Stimulated activated CD8-positive, alpha-beta memory T cell treated with anti-CD3 and anti-CD28 coated beads, Interleukin-4, amount 100 ng/mL, for 24 hours (primary cell): ENCODE measurements at places on chromosomes 13 and 19.

DNA sequence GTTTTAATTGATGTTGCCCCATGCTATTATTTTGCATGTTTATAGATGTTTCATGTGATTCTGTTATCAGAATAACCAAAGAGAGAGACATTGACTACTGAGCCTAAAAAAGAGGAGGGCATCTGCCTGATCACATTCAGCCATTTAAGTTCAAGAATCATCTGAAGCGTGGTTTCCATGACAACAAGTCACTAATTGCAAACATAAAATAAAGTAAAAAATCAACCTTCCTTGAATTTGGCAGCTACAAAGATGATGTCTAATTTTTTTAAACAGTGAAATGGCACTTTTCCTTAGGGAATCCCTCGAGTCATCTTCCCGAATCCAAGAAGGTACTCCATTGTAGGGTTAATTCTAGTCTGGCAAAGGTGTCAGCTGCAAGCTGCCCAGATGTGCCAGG is 884.2 kb downstream of the DIAPH3 start:
- DNase-seq, result no peak

- DNase-seq, result no peak
Observed at GRCh38 chr13:90415902-90416301, 931.6 kb upstream of the MIR17HG start.

DNA sequence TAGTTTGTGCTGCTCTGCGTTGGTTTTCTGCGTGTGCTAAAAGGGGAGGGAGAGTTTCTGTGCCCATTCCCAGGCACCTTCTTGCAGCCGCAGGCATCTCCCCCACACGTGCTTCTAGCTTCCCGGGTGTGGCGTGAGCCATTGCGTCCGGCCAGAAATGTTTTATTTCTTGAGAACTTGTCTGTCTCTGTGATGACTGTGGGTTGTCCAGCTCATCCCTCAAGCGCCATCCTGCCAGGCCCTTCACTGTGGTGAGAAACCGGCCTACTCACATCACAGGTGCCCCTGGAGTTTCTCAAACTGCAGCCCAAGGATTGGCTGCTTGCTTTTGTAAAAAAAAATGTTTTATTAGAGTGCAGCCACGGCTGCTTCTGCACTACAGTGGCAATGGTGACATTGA is 24.2 kb downstream of the EPN1 start:
- no peak for DNase-seq

GRCh38 chr13:41652735-41653361 is 195.5 kb downstream of the RGCC start:
- DNase-seq, result no peak

DNA sequence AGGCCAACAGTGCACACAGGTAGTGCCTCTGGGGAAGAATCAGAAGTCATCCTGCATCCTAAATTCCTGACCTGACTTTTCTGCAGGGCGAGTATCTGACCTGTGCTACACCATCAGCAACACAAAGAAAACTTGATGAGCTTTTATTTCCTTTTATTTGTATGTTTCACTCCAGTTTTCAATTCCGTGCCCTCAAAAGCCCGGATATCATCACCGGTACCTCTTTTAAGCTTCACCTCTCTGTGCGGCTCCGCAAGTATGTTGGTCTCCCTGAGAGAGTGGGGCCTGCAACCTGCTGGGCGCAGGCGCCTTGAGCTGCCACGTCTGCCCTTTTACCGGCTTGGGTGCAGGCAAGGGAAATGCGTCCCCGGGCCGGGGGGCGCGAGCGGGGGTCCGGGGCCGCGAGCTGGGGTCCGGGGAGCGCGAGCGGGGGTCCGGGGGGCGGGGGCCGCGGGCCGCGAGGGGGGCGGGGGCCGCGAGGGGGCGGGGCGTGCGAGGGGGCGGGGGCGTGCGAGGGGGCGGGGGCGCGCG is 4.3 kb upstream of the DUXA start:
- DNase-seq, result no peak

DNA sequence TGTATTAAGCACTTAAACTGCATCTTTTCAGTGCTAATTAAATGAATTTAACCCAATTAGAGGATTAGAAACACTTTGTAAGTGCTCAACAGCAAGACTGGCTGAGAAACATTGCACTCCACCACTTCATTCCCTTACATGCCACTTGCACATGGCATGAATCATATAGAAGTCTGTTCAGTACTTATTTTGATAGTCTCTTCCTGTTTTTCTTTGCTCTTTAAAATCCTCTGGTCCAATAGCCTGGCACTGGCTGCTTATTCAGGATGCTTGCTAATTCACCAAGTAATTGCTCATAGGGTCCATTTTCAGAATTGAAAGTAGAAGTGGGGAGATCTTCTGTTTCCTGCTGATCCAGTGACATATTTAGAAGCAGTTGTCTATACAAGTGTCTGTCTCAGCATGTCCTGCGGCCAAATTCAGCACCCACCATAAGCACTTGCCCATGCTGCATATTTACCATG is 900.1 kb downstream of the PCDH9 start:
- no peak for DNase-seq

DNA sequence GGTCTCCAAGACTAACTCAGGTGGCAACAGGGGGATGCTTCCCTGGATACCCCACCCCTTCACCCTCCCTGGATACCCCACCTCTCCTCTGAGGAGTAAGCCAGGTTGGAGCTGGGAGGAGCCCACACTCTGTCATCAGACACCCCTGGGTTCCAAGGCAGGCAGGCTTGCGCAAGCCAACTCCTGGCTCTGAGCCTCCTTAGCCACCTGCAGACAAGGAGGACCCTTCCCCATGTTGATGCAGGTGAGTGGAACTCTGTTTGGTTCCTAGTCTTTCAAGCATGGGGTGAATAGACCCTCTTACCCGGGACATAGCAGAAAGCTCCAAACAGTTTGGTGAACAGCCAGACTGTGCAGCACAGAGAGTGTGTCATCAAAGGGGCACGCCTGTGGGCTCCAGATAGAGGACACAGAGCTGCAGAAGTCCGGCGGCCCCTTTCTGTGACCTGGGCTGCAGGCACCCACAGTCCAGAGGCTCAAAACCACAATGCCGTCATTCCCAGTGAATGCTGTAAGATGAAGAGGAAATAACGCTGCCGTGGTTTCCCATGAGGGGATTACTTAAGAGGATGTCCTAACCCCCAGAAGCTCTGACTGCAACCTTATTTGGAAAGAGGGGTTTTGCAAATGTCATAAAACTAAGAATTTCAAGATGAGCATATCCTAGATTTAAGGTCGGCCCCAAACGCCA is 12.1 kb upstream of the HAS1 start:
- DNase-seq, result no peak
